ENCODE measurements at places on chromosomes 11 and 22. TPM values are rescaled to one million over a fixed set of nuclear protein-coding genes. Genes with fewer than 3 reads are reported as not detected.
A peak's percentile ranks its signal among the peaks of the same experiment; 100 is the strongest.

- no peak for DNase-seq
- H3K4me3 ChIP-seq, result no peak overlapping the region
- no peaks in the 10 kb centered on the region for H3K36me3 ChIP-seq
Measured at GRCh38 chr11:120184946-120185705, 25.7 kb upstream of the OAF start.

Gene TRPM5
- total RNA-seq, result 0.09 TPM

GRCh38 chr11:63277345-63277943 lies 34.0 kb upstream of the SLC22A25 start:
- no peaks in the 10 kb centered on the region for H3K4me1 ChIP-seq
- H3K27ac ChIP-seq, result no peak overlapping the region
- H3K27me3 ChIP-seq, result peaks cover 64% of the 10 kb centered on the region
- DNase-seq, result no peak
- H3K4me3 ChIP-seq, result no peak overlapping the region
- H3K36me3 ChIP-seq, result no peaks in the 10 kb centered on the region

DNA sequence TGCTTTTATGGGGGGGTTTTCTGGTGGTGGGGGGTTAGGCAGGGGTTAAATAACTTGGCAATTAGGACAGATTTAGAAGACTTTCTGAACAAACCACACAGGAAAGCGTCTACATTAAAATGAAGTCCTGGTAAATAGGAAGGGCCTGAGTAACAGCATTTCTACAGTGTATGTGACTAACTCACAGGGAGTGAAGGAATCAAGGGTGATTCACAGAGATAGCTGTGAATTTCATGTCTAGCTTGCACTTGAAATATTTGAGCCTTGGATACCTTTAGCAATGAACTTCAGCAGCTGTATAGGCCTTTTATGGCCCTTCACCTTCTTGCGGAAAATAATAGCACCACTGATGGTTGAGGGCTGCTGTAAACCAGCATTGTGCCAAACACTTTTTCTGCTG lies 26.1 kb upstream of the LDHA start:
- no peaks in the 10 kb centered on the region for H3K27me3 ChIP-seq
- no peaks in the 10 kb centered on the region for H3K4me1 ChIP-seq
- no peak for DNase-seq

Gene LRRC32
- total RNA-seq, result 0.77 TPM

Gene MTMR3
- total RNA-seq, result 35.3 TPM

DNA sequence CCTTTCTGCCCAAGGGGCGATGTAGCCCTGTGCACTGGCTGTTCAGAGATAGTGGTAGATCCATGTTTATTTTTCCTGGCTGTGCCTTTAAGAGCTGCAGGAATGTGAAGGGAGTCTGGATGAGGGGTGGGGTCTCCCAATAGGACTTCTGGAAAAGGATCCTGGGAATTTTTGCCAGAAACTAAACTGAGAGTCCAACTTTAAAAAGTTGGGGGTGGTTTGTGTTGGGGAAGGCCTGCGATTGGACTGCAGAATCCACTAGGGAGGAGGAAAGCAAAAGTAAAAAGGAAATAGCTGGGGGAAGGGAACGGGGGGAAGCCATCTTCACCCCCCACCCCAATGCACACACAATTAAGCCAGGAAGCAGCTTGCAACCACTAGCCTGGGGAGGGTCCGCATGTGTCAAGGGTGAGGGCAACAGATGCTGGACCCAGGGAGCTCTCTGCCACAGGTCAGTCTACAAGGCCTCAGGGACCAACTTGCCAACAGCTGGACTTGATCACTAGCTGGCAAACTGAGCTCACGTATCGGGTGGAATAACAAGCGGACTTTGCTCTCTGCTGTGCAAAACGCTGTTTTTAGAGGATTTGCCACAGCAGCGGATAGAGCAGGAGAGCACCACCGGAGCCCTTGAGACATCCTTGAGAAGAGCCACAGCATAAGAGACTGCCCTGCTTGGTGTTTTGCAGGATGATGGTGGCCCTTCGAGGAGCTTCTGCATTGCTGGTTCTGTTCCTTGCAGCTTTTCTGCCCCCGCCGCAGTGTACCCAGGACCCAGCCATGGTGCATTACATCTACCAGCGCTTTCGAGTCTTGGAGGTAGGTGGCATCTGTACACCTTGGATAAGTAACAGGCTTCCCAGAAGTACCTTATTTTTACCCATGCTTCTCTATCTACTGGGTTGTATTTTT lies at the start of gene OLFML1:
OLFML1 (plus strand) TSS at position 321 of the 912 bp plus-strand sequence; CDS start at position 691, 370 bp downstream.
- no peaks in the 10 kb centered on the region for H3K27me3 ChIP-seq
- no peaks in the 10 kb centered on the region for H3K4me1 ChIP-seq
- DNase-seq, result no peak
- no peak within 1 kb of the TSS for H3K4me3 ChIP-seq

DNA sequence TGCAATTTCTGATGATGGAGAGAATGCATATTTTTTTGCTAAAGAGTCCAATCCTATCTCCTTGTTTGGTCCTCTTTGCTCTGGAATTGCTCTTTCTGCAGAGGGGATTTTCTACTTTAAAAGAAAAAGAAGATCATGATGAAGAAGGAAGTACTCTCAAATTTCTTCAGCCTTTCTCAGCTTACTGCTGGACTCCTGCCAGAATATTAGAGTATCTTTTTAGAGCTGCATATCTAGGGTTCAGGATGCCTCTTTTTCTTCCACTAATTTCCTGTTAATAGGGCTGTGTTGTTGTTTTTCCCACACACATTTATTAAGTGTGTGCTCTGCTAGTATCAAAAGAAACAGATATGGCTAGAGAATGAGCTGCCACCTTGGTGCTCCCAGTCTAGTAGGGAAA lies 18.2 kb downstream of the UBASH3B start:
- peak overlapping the region; percentile 13 for H3K27ac ChIP-seq
- no peak overlapping the region for H3K4me3 ChIP-seq
- no peak for DNase-seq
- no peaks in the 10 kb centered on the region for H3K27me3 ChIP-seq

Gene NXPE2
- total RNA-seq, result 0.26 TPM

Gene HBB
- not detected for total RNA-seq

DNA sequence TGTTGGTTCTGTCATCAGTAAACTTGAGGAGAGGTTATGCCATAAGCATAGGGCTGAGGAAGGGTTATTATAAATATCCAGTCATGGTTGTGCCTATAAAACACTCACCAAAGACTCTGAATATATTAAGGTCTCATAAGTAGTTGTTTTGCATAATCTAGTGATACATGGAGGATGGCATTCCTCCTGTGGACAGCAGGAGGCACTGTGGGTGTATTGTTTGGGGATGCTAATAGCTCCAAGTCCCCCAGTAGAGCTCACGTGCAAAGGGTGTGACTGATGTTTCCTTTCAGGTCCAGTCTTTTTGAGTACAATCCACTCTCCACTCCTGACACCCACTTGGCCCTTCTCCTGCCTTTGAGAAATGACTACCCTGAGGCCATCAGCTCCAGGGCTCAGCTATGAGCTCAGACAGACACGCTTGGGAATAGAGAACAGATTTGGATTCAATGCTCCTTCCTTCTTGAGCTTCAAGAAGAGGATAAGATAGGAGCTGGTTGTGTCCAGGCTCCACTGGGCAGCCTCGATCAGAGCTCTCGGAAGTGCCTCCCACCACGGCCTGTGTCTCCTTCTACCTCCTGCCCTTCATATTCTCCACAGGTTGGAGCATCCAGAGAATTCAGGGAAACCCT lies 85.2 kb upstream of the IGLL5 start:
- DNase-seq, result no peak
- peaks cover 6% of the 10 kb centered on the region for H3K4me1 ChIP-seq
- no peak overlapping the region for H3K27ac ChIP-seq
- H3K4me3 ChIP-seq, result no peak overlapping the region
- H3K27me3 ChIP-seq, result peaks cover 92% of the 10 kb centered on the region
- no peaks in the 10 kb centered on the region for H3K36me3 ChIP-seq

- H3K27me3 ChIP-seq, result no peaks in the 10 kb centered on the region
- H3K27ac ChIP-seq, result no peak overlapping the region
- no peak for DNase-seq
- H3K4me3 ChIP-seq, result no peak overlapping the region
- no peaks in the 10 kb centered on the region for H3K36me3 ChIP-seq
Measured at GRCh38 chr11:2584434-2584811, 115.4 kb downstream of the KCNQ1OT1 start.

GRCh38 chr11:19766206-19766605 lies 53.6 kb downstream of the NAV2 start:
- H3K27ac ChIP-seq, result no peak overlapping the region
- no peak for DNase-seq
- H3K4me3 ChIP-seq, result no peak overlapping the region
- H3K4me1 ChIP-seq, result peaks cover 19% of the 10 kb centered on the region
- no peaks in the 10 kb centered on the region for H3K36me3 ChIP-seq

Gene ARSA
- total RNA-seq, result 14.6 TPM

Gene KIF18A
- 27.6 TPM for total RNA-seq

Gene ZNF280B
- 8.6 TPM for total RNA-seq

Gene SERPIND1
- total RNA-seq, result not detected

DNA sequence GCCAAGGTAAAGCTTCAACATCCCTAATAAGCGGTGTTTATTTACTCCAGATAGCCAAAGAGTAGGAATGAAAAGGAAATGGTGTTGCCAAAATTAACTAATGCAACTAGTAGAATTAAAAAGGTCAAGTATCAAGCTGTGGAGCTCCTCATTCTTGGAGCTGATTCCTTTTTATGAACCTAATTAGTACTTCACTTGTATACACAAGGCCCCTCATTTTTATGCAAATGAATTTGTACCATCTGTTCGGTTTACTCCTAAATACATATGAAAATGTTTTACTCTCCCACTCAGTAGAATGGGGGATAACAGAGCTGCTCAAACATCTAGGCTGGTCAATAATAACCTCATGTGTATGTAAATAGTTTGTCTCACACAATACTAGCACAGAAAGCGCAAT lies 426.4 kb upstream of the LUZP2 start:
- H3K4me1 ChIP-seq, result no peaks in the 10 kb centered on the region
- H3K27me3 ChIP-seq, result no peaks in the 10 kb centered on the region
- H3K4me3 ChIP-seq, result no peak overlapping the region
- no peaks in the 10 kb centered on the region for H3K36me3 ChIP-seq

Gene SCO2
- 2.3 TPM for total RNA-seq

DNA sequence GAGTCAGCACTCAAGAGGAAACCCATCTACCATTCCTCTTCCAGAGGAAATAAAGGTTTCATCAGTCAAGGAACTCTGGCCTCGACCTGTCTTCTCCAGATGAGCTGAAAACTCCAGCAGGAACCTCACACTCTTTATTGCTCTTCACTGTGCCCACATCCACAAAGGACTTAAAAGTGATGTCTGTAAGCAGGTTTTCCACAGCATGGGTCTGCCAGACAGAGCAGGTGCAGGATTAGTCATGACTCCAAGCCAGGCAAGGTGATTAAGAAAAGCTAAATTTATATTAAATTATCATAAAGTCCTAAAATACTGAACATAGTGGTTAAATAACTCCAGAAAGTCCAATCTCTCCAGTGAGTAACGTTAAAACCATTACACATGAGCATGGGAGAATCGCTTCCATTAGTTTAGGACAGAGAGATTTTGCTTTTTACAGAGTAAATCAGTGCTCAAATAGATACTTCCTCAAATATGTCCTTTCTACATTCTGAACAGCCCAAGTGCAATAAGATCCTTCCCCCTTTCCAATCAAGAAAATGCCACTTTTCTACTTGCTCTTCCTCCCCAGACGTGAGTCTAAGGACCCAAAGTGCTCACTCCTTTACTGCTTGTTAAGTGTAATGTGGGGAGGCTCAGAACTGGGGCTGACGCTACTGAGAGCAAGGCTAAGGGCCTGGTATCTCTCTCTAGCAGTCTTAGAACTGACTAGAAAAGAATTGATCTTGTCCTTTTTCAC lies 10.7 kb upstream of the CKAP5 start:
- H3K4me1 ChIP-seq, result peaks cover 14% of the 10 kb centered on the region
- H3K27ac ChIP-seq, result no peak overlapping the region
- no peaks in the 10 kb centered on the region for H3K27me3 ChIP-seq
- no peak overlapping the region for H3K4me3 ChIP-seq

Gene LRRC56
- total RNA-seq, result 2.1 TPM

GRCh38 chr22:31933406-31933805 lies 10.9 kb upstream of the YWHAH start:
- H3K36me3 ChIP-seq, result no peaks in the 10 kb centered on the region
- no peaks in the 10 kb centered on the region for H3K27me3 ChIP-seq
- no peaks in the 10 kb centered on the region for H3K4me1 ChIP-seq
- no peak for DNase-seq

DNA sequence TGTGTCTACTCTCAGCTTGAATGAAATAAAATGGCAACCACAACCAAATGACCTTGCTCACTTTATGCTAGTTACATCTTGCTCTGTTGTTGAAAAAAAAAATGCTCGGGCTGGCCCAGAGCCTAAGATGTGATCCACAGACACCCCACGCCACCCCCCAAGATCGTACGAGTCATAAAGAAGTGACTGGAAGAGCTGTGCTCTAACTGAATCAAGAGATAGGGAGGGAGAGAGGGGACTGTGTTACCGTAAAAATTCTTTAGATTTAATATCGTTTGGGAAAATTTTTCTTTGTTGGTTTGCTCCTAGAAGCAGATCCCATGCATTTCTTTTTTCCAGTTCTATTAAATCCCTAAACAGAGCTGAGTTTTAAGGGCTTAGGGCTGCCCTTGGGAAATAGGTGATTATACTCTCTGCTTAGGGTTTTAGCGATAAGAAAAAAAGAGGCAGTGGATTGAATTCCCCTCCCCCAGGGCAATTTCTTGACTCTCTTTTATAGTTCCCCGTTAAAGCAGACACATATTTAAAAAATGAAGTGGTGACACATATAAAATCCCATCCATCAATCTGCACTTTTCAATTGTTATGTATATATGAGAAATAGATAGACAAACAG lies 14.5 kb downstream of the MAML2 start:
- peaks cover 65% of the 10 kb centered on the region for H3K4me1 ChIP-seq
- no peak for DNase-seq
- H3K27ac ChIP-seq, result no peak overlapping the region
- H3K4me3 ChIP-seq, result no peak overlapping the region
- no peaks in the 10 kb centered on the region for H3K27me3 ChIP-seq
- peaks cover 10% of the 10 kb centered on the region for H3K36me3 ChIP-seq

DNA sequence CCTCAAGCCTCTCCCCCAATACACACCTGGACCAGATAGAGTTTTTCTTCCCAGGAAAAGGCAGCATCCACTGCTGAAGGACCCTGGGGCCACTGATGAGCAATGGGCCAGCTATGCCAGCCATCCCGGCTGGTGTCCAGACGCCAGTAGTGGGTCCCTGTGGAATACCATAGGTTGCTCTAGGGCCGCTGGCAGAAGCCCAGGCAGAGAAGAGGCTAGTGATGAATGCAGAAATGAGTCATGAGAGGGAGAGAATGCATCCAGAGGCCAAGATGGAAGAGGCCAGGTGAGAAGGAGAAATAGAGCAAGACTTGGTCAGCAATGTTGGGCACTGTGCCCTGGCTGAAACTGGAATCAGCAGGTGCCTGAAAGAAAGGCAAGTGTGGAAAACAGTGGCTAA lies 8.9 kb downstream of the HPX start:
- no peak overlapping the region for H3K27ac ChIP-seq
- H3K4me3 ChIP-seq, result no peak overlapping the region
- no peaks in the 10 kb centered on the region for H3K27me3 ChIP-seq
- DNase-seq, result no peak

Gene VPREB1
- not detected for total RNA-seq

- no peaks in the 10 kb centered on the region for H3K36me3 ChIP-seq
- no peak overlapping the region for H3K27ac ChIP-seq
- DNase-seq, result no peak
- H3K4me3 ChIP-seq, result no peak overlapping the region
- no peaks in the 10 kb centered on the region for H3K4me1 ChIP-seq
Measured at GRCh38 chr22:35489239-35489638, 51.4 kb upstream of the RASD2 start.

Data from neural crest cell (in vitro differentiated cells).